Neural crest cell (in vitro differentiated cells): ENCODE measurements at places on chromosomes 5 and 9. TPM values are rescaled to one million over a fixed set of nuclear protein-coding genes. Genes with fewer than 3 reads are reported as not detected.

- DNase-seq, result no peak
- no peaks in the 10 kb centered on the region for H3K36me3 ChIP-seq
- H3K4me3 ChIP-seq, result no peak overlapping the region
- H3K27me3 ChIP-seq, result no peaks in the 10 kb centered on the region
Measured at GRCh38 chr5:120771202-120771601, 307.1 kb downstream of the PRR16 start.

DNA sequence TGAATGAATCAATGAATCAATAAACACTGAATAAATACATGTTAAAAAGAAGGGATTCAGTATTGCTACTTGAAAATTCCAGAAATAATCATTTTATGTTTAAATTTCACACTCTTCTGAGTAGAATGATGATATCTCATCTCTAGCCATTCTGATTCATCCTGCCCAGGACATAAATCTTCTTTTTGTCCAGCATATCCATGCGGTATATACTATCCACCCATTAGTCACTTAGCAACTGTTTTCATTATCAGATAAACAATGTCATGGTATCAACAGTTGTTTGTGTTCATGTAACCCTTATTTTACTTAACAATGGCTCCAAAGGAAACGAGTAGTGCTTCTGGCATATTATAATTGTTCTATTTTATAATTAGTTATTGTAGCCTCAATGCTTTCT, 432.4 kb upstream of the SMC2 start:
- no peak for DNase-seq
- no peak overlapping the region for H3K4me3 ChIP-seq
- H3K36me3 ChIP-seq, result peaks cover 5% of the 10 kb centered on the region
- H3K4me1 ChIP-seq, result no peaks in the 10 kb centered on the region

DNA sequence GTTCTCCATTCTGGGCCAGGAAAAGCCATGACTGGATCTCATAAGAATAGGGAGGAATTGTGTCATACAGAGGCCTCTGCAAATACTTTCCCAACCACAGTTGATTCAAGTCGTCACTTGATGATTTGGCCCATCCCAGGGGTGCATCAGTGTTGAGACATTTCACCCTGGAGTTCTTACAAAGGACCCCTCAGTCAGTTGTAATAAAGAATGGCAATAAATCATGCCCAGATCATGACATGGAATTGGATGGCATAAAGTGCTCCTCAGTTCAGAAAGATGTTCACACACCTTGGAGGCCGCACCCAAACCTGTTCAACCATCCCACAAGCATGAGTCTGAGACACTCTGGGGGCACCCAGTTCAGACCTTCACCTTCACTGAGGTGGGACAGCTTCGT, 168.1 kb downstream of the NR3C1 start:
- DNase-seq, result no peak
- no peaks in the 10 kb centered on the region for H3K4me1 ChIP-seq
- no peaks in the 10 kb centered on the region for H3K27me3 ChIP-seq

The AJM1 gene
- total RNA-seq, result 2.8 and 3.3 TPM in 2 replicates
